Smooth muscle cell of the coronary artery (primary cell): ENCODE measurements at places on chromosomes 5 and 9. TPM values are rescaled to one million over a fixed set of nuclear protein-coding genes. Genes with fewer than 3 reads are reported as not detected.

The SPINK4 gene
- not detected in 2 replicates for total RNA-seq

The PCDHGA12 gene
- 5.8 and 9.9 TPM in 2 replicates for total RNA-seq

The STING1 gene
- total RNA-seq = 28.4 and 47.8 TPM in 2 replicates

The ADGRD2 gene
- not detected in 2 replicates for total RNA-seq

The KCNV2 gene
- total RNA-seq = not detected in 2 replicates

The HTR4 gene
- total RNA-seq = 0.08 TPM in 1 of 2 replicates, not detected in the other

The FRRS1L gene
- total RNA-seq = under 0.01 and 0.94 TPM in 2 replicates

The GMCL2 gene
- total RNA-seq = not detected in 2 replicates

The SLC25A2 gene
- total RNA-seq = 0.23 TPM in 1 of 2 replicates, not detected in the other

The UBE2QL1 gene
- total RNA-seq = 0.08 and 0.12 TPM in 2 replicates

The OR13C3 gene
- not detected in 2 replicates for total RNA-seq

The C9orf153 gene
- 0.08 and 0.12 TPM in 2 replicates for total RNA-seq
